Hematopoietic multipotent progenitor cell (in vitro differentiated cells): ENCODE measurements at places on chromosomes 6 and 20. TPM values are rescaled to one million over a fixed set of nuclear protein-coding genes. Genes with fewer than 3 reads are reported as not detected.
A peak's percentile ranks its signal among the peaks of the same experiment; 100 is the strongest.

- DNase-seq, result no peak
These were observed 126.6 kb upstream of the PTPRT start for GRCh38 chr20:43316271-43316670.

DNA sequence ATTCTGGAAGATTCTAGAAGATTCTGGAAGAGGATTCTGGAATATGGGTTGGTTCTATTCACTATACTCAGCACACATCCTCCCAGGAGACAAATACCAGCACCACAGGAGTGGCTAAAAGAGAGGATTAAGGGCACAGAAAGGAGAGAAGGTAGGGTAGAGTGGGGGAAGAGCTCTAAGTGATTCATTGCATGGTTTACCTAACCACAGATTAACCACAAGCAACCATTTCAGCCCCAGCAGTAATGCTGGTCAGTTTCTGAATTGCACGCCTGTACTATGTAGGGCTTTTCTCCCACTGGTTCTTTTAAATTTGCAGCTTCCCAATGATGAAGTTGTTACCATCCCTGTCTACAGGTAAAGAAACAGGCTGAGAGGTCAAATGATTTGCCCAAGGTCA lies 192.7 kb upstream of the PMEPA1 start:
- peak; percentile 52 for DNase-seq

DNA sequence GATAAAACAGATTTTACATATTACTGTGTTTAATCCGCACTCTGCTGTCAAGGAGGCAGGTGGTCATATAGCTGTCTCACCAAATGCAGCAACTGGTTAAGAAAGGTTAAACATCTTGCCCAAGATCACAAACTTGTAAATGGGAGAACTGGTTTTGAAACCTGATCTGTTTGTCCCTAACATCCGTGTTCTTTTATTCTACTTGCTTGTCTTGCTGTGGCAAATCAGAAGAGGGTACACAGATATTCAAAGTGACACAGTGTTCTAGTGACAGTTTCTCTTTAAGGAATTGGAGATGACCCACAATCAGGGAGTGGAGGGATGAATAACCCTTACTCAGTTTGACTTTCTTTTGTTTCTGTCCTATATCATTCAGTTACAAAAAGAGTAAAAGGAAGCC lies 83.0 kb upstream of the SGK1 start:
- DNase-seq, result no peak

DNA sequence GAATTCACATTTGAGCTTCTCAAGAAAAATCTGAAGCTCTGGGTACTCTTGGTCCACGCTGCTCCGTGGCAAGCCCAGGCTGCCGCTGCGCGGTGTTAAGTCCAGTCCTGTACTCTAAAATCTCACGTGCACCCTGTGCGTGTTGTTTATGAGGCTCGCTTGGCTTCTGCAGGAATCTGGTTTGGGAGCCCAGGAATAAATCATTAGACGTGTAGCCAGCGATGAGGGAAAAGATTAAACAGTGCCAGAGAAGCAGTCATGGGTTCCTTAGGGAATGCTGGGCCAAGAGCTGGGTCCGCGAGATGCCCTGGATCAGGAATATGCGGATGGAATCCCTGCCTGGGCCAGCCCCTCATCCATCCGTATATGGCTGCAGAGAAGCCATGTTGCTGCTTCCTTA lies 87.3 kb downstream of the KCNB1 start:
- no peak for DNase-seq

- DNase-seq, result peak; percentile 21
These were observed 619 bp downstream of the RREB1 start for GRCh38 chr6:7108196-7108963.

GRCh38 chr6:105867277-105867676 lies 218.9 kb upstream of the PRDM1 start:
- DNase-seq, result no peak

DNA sequence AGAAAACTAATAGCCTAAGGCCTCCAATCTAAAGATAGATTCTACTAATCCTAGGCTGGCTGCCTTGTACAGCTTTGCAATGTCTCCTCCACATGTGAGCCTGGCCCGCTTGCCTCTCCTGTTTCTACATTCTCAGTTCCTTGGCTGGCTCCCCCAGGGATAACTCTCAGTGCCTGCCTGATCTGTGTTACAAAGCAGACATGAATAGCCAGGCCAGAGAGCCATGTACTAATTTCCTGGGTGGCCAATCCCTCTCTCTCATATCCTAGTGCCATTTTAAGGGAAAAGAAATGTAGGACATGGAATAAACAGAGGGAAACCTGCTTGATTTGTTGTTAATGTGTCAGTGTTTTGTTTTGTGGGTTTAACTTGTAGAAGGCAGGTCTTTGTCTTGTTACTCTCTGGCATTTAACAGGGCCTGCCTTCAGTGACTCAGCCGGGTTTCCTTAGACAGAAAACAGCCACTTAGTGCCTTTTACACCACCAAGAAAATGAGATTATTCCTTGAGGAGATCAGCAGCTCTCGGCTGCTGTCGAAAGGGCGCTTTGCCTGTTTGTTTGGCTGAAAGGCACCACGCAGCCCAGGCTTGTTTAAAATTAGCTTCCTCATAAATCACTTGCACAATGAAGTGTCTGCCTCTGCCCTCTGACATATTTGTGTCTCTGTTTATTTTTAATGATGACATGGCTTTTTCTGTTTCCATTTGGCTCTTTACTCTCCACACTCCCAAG lies 702.7 kb downstream of the MAFB start:
- no peak for DNase-seq

PI16 gene
- total RNA-seq, result not detected

- no peak for DNase-seq
These were observed 7.7 kb upstream of the ZKSCAN8 start for GRCh38 chr6:28134015-28134414.

CGA gene
- total RNA-seq, result not detected

HLA-DQA1 gene
- total RNA-seq, result 1.6 TPM

DNA sequence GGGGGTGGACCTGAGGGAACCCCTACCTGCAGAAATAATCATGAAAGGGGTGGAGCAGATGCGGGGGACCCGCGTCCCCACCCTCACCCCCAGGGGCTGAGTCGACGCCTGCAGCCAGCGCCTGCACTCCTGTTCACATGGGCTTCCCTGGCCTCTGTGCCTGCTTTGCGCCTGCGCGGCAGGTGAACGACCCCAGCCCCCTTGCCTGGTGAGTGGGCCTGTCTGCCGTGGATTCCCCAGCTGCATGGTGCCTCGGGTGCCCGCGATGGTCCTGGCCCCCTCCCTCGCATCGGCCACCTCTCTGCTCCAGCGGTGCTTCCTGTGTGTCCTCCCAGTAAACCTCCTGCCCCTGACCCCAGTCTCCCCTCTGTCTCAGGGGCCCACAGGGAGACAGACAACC lies 18.8 kb upstream of the NTSR1 start:
- DNase-seq, result no peak

DNA sequence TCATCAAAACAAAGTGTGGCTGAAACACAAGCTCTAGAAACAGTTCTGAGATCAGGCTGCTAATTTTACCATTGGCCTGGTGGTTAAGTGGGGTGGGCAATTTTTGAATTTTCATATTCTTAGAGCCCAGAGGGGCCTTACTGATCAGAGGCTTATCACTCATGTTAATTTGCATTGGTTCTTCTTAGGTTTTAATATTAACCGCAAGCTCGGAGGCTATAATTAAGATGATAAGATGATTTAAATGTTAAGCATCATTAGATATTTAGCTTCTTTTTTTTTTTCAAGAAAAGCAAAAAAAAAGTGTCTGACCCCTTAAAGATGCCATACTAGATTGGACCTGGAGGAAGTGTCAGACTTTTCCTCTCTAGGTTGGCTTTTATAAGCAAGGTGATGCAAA lies 8.4 kb upstream of the POPDC3 start:
- no peak for DNase-seq

GRCh38 chr20:60228255-60228654 lies 270.0 kb downstream of the CDH26 start:
- DNase-seq, result peak; percentile 70

- DNase-seq, result no peak
These were observed 77.6 kb downstream of the MLIP start for GRCh38 chr6:54188846-54189245.

PDE10A gene
- total RNA-seq, result under 0.01 TPM

GRCh38 chr20:49808753-49809152 lies 3.9 kb upstream of the SLC9A8 start:
- DNase-seq, result no peak

DNA sequence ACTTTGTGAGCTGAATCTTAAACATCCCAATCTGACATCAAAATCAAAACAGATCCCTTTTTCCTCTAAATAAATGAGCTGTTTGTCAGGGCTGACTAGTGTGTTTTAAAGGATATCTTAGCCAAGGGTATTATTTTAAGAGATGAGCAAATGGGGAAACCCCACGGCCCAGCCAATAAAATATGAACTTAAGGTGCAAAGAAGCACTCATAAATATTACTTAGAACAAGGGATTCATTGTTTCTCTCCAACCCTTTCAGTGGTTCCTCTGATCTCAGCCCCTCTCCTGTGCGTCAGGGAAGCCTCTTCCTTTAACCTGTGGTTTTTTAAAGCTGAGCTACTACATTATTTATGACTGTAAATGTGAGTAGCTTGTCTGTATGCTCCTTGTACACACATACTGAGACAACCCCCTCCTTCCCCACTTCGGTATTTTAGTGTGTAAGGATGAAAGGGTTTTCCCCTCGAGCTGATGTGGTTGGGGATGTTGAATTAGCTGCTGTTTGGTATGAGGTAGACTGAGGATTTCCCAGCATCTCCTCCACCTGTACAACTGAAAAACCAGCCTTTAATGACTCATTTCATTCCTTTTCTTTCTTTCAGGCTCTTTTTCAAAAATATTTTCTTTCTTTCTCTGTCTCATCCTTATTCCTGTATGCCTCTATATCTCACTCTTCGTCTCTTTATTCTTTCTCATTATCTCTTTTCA lies 6.5 kb downstream of the BMP5 start:
- no peak for DNase-seq

DNA sequence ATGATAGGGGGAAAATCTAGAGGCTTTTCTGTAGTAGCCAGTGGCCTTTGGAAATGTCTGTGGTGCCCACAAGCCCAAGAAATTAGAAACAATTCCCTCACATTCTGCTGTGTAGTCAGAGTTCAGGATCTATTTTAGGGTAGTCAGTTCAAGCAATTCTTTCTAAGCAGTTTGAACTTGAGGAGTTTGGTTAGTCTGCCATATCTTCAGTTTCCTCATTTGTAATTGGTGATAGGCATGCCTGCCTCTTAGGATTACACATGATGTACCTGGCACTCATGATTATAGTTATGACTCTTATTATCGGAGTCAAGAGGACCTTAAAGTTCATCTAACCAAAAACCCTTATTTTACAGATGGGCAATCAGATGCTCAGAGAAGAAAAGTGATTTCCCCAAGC lies 21.2 kb upstream of the MEP1A start:
- DNase-seq, result no peak

DNA sequence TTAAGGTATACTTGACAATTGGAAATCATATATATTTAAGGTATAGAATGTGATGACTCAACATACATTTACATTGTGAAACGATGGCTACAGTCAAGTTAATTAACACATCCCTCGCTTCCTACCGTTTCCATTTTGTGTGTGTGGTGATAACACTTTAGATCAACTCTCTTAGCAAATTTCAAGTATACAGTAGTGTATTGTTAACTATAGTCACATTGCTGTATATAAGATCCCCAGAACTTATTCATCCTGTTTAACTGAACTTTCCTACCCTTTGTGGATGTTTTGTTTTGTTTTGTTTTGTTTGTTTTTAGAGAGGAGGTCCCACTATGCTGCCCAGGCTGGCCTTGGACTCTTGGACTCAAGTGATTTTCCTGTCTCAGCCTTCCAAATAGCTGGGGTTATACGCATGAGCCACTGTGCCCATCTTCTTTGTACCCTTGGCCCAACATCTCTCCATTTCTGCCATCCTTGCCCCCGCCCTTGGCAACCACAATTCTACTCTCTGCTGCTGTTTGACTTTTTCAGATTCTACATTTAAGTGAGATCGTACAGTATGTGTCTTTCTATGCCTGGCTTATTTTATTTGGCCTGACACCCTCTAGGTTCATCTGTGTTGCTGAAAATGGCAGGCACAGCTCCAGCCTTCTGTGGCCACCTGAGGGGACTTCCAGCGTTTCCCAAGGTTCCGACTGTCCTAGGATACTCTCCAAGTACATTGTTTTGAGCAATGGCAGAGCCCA lies 90.5 kb upstream of the SNX9 start:
- DNase-seq, result no peak

GRCh38 chr6:22150368-22151035 lies 146.3 kb downstream of the PRL start:
- DNase-seq, result no peak

DNA sequence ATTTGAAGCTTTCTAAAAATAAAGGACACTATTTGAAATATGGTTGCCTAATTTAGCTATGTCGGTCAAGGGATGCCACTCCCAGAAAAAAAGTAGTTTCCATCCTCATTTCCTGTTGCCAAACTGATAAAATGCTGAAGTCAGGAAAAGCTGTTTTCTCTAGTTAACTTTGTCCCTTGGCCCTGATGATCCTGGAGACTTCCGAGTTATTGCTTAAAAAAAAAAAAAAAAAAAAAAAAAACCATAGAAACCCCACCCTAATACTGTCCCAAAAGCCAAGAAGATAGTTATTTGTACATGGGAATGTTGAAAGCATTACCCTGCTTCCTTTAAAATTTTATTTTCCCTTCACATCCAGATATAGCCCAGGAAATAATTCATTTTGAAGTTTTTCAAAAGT lies 236.7 kb downstream of the SOD2 start:
- DNase-seq, result no peak

CTAGE9 gene
- total RNA-seq, result not detected

DDX43 gene
- 0.54 TPM for total RNA-seq

- DNase-seq, result no peak
These were observed 951 bp upstream of the OLIG3 start for GRCh38 chr6:137494988-137495702.

GRCh38 chr6:80872199-80872950 lies 765.9 kb downstream of the BCKDHB start:
- no peak for DNase-seq

DNA sequence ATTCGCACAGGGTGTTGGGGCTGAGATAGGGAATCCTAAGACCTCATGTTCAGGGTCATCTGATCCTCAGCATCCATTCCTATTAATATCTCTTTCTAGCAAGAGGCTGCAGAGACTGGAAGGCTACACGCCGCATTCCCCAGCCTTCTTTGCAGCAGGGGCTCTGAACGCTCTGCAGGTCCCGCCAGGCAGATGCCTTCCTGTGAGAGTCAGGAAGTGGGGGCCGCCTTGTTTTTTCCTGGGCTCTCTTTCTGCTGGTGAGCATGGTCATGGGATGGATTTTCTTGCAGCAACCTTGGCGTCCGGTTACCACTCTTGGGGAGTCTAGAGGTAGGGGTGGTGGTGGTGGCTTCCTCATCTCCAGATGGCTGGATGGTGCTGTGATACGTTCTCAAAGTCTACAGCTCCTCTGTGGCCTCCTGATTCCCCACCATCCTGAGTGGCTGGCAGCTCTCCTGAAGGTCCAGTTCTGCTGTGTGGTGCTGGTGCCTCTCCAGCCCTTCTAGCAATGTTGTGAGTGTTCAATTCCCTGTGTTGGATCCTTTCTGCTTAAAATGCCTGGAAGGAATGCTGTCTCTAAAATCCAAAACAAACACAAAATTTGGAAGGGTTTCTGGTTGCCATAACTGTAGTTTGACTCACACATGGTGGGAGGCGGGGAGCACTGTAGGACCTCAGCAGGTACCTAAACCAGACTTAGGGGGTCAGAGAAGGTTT lies 111.9 kb downstream of the CEBPB start:
- no peak for DNase-seq

PTGIS gene
- not detected for total RNA-seq

GRCh38 chr6:23089981-23090380 lies 520.6 kb downstream of the HDGFL1 start:
- no peak for DNase-seq

- no peak for DNase-seq
These were observed 15.6 kb upstream of the GCNT2 start for GRCh38 chr6:10505529-10505928.

PRDM13 gene
- total RNA-seq, result not detected

GRCh38 chr6:122817766-122818165 lies 28.7 kb downstream of the SMPDL3A start:
- no peak for DNase-seq
